ENCODE measurements at places on chromosomes 12 and 14.
A peak's percentile ranks its signal among the peaks of the same experiment; 100 is the strongest.

GRCh38 chr14:56918849-56919574 is 108.7 kb upstream of the OTX2 start:
- no peak for DNase-seq

DNA sequence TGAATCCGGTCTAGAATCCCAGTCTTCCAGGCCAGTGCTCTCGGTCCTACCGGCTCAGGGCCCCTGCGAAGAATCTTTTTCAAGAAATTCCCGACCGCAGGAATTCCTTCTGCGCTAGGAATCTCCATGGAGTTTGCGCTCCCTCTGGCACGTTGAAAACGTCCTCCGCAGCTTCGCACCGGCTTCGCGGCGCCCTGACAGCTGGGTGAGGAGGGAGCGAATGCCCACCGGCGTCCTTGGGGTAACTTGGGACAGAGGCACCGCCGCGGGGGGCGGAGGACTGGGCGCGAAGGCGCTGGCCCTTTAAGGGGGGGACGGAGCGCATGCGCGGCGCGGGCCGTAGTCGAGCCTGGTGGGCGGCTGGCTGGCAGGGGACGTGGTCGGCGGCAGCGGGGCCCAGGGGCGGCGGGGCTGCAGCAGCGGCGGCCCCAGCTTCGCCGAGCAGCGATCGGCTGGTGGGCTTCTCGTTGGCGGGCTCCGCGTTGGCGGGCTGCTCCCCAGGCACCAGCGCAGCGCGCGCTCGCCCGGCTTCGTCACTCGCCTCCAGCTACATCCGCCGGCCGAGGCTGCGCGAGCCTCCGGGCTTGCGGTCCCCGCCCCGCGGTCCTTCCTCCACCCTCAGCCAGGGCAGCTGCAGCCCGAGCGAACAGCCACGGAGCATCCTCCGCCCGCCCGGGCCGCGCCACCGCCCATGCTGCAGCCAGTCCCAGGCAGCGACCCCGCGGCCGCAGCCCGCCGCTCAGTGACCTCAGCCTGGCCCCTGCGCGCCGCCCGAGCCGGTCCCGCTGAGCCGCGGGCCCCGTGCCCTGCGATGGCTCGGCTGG is at the start of gene VASH1:
Gene VASH1 (plus strand): TSS at position 333 of the 824 bp plus-strand sequence. CDS start 1,354 bp downstream, outside the sequence.
- peak; percentile 39 for DNase-seq

DNA sequence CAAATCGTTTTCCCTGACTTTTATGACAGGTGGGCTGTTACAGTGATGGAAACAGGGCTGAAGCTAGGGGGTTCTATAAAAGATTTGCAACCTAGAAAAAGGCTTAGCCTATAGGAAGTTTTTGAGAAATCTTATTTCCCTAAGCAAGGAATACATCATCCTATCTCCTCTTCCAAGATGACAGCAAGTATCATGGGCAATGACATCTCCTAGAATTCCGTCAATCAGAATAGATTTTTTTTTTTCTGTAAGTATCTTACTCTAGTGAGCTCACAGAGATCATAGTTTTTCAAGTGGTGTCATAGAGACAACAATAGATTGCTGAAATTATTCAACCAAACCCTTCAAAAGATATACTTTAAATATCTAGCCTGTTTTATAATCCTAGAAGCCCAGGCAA is 108.8 kb downstream of the MYF5 start:
- DNase-seq: no peak

GRCh38 chr12:51082561-51083125 is 753 bp downstream of the CSRNP2 start:
- DNase-seq: peak; percentile 27

DNA sequence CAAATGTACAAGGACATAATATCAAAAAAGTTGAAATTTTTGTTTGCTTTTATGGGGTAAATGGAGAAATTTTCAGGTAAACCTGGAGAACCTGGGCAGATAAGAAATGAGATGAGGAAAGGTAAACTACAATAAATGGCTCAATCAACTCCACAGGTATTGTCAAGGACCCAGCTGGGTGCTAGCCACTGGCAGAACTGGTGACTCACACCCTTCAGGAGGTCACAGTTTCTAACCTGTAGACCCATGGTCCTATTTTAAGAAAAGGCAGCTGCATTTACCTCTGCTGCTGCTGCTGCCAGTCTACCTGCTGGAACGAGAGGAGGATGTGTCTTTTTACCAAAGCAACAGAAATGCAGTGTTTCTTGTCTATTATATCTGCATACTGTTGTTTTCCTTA is 226.6 kb downstream of the ALG10B start:
- DNase-seq: no peak

DNA sequence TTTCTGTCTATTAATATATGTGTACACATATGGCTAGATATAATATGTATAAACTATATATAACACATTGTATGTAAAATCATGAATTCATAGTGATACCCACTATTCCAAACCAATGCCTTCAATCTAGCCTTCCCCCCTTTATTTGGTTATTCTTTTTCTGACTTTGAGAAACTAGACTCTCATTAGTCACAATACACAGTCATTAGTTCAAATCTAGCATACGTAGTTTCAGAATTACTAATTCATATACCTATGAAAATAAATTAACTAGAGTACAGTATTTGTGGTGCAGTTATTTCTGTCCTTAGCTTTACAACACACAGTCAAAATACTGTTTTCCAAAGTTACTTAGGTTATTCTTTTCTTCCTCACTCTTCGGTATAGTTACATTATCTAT is 268.2 kb downstream of the DPF3 start:
- no peak for DNase-seq

DNA sequence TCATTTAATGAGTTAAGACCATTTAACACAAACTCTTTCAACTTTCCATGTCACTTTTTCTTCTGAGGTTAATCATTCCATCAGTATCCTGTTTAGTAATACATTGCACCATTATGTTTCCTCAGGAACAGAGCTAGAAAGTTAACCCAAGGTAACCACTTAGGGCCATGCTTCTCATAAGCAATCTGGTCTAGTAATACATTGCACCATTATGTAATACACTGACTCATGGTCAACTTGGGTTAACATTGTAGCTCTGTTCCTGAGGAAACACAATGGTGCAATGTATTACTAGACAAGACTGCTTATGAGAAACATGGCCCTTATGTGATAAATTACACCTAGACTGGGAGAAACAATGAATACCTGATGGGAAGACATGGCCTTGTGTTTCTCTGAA is 21.7 kb downstream of the ERH start:
- no peak for DNase-seq

GRCh38 chr12:38586789-38587188 is 270.2 kb downstream of the ALG10B start:
- no peak for DNase-seq

DNA sequence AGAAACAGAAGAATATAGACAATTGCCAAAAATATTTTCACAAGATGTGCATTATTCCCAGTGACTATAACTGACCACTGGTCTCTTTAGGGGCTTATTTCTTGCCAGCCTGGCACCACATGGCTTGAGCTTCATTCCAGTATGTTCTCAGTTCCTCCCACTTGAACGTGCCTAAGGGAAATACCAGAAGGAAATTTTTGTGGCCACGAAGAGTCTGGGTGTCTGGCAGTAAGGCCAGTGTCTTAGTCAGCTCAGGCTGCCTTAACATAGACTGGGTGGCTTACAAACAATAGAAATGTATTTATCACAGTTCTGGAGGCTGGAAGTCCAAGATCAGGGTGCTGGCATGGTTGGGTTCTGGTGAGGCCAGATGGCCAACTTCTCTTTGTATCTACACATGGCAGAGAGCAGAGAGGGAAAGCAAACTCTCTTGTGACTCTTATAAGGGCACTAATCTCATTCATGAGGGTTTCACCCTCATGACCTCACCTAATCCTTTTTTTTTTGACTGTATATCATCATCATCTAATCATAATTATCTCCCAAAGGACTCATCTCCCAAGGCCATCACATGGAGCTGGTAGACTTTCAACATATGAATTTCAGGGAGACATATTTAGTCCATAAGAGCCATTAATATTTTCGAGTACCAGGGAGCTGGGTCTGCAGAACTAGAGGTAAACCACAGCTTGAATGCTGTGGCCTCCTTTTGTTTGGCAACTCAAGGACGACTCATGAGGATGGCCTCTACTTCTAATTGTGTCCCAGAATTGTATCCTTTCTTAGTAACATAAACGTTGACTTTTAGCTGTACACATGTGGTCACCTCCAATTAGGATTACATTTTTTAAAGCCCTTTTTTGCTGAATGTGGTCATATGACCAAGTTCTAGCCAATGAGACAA is 5.1 kb upstream of the SMOC1 start:
- DNase-seq: no peak

DNA sequence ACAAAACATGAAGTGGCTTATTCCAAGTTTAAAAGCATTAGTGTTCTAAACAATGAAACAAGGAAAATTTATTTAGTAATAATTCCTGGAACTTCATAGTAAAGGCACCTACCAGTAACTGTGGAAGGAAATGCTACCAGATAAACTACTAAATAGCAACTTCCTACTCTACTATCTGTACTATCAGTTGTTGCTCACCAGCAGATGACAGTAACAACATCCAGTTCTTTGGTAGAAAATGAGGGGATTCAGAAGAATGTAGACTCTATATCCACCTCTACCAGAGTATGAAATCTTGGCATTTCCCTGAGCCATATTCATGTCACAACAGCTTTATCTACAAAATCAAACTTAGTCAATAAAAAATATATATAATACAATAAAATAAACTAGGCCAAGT is 3.1 kb downstream of the ENTPD5 start:
- peak; percentile 45 for DNase-seq

GRCh38 chr14:55721353-55721752 is 141.3 kb downstream of the KTN1 start:
- DNase-seq: no peak

DNA sequence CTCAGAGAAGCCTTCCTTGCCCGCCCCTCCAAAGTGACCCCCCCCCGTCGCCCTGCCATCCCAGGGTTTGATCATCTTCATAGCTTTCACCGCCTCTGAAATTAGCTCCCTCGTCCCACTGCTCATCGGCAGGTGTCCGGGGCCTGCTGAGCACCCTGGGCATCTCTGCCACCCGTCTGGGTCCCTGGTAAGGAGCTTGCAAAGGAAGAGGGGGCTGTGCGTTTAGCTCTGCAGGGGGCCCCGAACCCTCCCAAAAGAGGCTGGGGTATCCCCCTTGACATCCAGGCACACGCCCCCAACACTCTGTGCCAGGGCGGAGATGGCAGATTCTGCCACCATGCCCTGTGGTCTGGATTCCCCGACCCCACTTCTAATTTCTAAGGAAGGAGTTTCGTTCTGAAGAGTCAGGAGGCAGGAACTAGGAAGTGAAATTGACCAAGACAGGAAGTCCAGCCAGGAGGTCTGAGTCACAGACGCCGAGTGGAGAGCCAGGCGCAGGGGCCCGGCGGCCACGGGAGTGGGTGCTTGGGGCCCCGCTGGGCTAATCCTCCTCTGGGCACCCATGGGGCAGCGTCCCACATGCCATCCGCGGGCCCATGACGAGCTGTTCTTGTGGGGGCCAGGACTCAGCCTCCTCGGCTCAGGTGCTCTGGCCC is 95.7 kb downstream of the RFLNA start:
- no peak for DNase-seq

GRCh38 chr12:109717390-109718357 is 4.0 kb downstream of the FAM222A start:
- DNase-seq: no peak

DNA sequence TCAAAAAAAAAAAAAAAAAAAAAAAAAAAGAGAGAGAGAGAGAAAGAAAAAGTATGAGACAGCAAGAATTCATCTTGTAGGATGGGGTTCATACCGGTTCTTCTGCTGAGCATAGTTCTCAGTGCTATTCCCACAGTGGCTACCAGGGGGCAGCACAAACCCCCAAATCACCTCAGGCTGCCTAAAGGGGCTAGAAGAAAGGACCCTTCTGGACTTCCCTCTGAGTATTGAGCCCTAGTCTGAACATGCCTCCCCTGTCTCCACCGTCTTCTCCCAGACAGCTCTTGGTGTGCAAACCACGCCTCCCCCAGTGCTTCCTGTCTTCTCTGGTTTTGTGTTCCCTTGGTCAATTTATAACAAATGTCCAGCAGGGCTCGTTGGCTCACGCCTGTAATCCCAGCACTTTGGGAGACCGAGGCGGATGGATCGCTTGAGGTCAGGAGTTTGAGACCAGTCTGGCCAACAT is 31.3 kb upstream of the SMUG1 start:
- DNase-seq: peak; percentile 86

- DNase-seq: no peak
Observed at GRCh38 chr14:56896922-56897321, 86.6 kb upstream of the OTX2 start.

DNA sequence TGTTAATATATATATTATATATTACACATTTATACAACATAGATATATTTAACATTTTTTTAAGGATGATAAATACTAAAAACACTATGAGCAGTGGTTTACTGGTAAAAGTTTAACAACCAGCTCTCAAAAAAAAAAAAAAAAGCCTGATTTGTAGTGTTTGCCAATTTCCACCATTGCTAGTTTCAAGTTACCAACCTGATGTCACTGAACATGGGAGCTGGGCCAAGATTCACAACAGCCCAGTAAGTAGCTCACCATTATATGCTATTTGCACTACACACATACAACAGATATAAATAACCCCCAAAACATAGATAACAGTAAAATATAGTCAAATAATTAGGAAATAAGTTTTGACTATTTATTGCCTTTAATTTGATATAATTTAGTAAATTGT is 28.9 kb upstream of the TMX1 start:
- no peak for DNase-seq

DNA sequence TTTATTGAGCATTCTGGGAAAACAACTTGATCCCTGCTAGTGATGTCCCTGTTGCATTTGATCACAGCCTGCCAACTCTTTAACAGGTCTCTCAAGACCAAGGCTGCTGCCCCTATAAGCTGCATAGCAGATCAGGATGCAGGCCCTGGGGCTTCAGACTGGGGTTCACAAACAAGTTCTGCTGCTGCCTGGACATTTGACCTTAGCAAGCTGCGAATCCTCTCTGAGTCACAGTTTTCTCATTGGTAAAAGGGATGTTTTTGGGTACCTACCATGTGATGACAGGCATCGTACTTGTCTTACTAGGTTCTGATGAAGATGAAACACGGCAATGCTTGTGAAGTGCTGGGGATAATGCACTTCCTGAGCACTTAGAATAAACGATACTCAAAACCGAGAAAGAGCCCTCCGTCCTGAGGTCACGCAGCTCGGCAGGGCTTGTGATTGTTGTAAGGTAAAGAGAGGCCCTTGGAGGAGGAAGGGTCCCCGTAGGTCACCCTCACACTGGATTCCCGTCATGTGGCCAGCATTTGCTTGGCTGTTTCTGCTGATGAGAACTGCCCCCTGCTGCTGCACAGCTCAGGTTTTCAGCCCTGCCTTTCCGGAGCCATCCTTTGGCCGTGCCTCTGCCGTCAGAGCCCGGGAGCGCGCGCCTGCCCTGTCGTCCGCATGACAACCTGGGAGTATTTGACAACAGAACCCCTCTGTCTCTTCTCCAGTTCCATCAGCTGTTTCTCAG is 39.1 kb downstream of the TSPAN9 start:
- no peak for DNase-seq

DNA sequence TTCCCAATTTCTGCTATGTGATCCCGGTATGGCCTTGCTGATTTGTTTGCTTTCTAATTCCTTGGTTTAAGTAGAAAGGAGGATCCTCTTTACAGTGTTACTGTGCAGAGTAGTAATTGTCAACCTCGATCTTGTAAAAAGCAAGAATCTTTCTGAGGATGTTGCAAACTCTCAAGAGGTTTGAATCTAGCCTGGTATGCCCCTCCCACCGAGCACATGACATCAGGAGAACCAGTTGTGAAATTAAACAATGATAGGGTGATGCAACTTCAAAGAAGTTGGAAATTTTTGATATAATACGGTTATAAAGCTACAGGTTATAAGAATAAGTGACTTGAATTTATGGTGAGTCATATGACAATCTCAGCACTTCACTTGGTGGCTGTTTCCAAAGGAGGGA is 35.0 kb upstream of the FUT8 start:
- no peak for DNase-seq

GRCh38 chr12:124683152-124684124 is 116.0 kb upstream of the NCOR2 start:
- DNase-seq: no peak

- DNase-seq: no peak
Observed at GRCh38 chr14:78173346-78174035, 3.3 kb downstream of the NRXN3 start.

Data from erythroblast (primary cell).